ENCODE measurements at places on chromosomes 5 and 9.
A peak's percentile ranks its signal among the peaks of the same experiment; 100 is the strongest.

GRCh38 chr9:34976441-34976840, 13.1 kb upstream of the DNAJB5 start:
- DNase-seq: no peak

GRCh38 chr9:121660367-121660766, 8.9 kb downstream of the DAB2IP start:
- DNase-seq: no peak

DNA sequence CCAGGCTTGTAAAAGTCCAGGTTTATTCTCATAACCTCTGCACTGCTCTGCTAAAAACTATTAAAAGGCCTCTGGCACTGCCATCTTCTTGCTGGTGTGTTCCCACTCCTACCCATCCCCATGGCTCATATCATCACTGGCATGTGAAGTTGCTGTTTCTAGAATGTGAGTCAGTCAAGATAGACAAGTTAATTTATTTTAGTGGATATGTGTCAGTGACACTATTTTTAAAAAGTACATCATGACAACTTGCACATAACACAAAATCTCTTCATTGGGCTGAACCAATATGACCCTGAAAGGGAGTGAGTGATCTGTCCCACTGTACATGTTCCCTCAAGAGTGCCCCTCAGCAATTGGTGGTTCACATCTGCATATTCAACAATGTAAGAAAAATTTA, 299.7 kb downstream of the NFIB start:
- no peak for DNase-seq

DNA sequence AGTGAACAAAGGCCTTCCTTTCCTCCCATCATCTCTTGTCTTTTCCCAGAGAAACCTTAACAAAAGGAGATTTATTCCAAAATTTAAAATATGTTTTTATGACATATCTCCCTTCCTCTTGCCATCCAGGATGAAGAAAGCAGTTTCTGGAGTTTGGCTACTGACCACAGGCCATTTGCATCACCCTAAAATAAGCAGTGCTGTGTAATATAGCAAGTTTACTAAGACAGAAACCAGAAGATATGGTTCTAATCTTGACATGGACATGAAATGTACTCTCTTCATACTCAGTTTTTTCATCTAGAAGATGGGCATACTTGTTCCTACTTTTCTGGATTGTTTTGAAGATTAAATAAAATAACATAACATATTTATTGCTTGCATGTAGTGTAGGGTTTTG, 50.2 kb upstream of the ZFAND5 start:
- no peak for DNase-seq

DNA sequence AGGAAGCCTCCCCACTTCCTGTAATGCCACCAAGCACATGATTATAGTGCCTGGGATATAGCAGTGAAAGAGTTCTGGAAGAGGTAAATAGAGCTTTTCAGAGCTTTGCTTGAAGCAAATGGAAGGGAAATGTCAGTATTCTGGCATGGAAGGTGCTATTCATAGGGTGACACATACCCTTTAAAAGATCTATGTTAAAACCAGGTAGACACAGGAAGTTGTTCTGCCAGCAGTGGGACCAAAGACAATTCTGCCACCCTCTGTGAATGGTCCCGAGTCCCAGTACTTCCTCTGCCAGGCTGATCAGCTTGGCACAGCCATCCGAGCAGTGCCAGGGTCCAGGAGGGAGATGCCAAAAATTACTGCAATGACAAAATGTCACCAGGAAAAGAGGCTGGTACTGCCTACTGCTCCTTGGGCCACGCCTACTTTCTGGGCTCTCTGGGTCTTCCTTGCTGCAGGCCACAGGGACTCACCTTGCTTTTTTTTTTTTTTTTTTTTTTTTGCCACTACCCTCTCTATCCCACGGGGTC, 26.7 kb downstream of the GARNL3 start:
- no peak for DNase-seq

DNA sequence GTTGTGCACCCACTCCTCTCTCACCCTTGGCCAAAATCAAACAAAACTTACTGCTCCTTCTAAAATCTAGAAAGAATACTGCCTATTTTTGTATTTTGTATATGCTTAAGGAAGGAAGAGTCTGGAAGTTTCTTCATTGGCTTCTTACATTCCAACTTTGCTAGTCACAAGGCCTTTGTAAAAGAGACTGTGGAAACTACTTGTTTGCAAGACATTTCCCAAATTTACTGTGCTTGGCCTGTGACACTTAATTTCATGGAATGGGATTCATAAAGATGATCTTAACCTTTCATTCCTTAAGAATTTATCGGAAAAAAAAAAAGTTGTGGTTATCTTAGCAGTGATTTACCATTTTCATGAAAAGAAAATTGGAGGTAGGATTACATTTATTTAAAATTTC, 208.9 kb downstream of the VPS13A start:
- peak; percentile 82 for DNase-seq

GRCh38 chr9:107627781-107628180, 138.2 kb upstream of the KLF4 start:
- no peak for DNase-seq

DNA sequence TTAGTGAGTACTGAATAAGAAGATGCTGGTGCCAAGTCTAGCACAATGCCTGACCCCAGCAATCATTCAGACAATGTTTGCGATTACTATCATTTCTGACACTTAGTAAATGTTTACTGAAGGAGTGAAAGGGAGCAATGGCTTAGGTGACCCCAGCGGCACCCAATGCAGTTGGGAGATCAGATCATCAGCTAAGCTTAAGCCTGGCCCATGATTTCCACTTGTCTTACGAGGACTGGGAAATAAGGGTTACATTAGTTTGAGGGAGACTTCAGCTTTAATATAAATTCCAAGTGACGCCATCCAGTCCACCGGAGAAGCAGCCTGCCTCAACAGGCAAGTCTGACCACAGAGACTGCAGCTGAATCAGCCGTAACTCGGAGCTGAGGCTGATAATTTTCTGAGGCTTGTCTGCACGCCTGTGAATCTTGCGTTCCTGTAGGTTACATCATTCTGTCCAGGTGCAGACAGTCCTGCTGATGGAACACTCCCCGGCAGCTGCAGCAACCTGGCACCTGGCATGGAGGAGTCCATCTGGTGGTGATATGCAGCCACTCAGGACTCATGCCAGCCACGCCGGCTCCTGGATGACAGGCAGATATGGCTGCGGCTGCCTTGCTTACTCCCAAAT, 34.9 kb upstream of the FGF1 start:
- no peak for DNase-seq

DNA sequence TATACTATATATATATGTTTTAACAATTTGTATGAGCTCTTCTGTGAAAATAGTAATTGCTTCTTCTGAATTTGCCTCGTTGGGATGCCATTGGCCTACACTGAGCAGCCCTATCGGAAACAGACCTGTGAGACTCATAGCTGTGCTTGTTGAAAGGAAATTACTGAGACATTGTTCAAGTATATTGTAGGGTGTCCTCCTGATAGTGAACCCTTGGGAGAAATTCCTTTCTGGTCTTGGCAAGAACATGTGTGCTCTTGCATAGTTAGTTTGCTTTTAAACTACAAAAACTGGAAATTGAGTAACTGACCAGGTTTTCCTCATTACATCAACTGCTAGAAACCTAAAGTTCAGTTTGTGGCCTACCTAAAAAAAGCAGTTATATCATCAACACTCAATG, 160.9 kb downstream of the LURAP1L start:
- DNase-seq: peak; percentile 83

GRCh38 chr5:174725261-174725990, 1.0 kb downstream of the MSX2 start:
- no peak for DNase-seq

DNA sequence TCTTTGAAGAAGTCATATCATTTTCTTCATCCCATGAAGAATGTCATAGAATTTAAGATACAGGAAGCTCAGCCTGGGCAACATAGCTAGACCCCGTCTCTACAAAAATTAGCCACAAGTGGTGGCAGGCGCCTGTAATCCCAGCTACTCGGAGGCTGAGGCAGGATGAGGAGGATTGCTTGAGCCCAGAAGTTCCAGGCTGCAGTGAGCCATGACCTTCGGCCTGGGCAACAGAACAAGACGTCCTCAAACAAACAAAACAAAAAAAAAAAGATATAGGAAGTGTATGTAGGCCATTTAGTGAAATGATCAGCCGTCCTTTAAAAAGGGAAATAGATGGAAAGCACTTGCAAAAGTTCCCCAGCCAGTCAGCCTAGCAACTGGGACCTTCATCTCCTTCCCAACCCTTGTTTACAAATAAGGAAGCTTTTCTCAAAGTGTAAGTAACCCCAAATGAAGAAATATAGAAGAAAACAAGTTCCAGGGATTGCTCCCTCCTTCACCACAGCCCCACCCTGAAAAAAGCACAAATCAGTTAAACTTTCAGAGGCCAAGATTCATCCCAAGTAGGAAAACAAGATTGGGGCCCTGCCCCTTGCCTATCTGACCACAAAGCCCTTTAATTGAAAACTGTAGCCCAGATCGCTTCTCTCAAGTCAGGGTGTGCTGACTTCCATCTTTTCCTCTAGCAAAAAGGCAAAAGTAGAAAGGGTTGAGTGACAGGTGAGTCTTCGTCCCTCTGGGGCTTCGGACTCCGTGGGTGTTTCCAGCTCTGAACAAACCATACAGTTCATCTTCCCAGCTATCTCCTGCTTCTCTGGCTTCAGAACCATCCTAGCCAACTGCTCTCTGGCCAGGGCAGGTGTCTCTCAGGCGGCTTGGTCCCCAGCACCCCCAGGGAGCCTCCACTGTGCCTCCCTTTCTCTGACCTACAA, 1.2 kb downstream of the SLC31A2 start:
- peak; percentile 9 for DNase-seq

GRCh38 chr5:153404747-153405146, 85.7 kb upstream of the GRIA1 start:
- DNase-seq: no peak

DNA sequence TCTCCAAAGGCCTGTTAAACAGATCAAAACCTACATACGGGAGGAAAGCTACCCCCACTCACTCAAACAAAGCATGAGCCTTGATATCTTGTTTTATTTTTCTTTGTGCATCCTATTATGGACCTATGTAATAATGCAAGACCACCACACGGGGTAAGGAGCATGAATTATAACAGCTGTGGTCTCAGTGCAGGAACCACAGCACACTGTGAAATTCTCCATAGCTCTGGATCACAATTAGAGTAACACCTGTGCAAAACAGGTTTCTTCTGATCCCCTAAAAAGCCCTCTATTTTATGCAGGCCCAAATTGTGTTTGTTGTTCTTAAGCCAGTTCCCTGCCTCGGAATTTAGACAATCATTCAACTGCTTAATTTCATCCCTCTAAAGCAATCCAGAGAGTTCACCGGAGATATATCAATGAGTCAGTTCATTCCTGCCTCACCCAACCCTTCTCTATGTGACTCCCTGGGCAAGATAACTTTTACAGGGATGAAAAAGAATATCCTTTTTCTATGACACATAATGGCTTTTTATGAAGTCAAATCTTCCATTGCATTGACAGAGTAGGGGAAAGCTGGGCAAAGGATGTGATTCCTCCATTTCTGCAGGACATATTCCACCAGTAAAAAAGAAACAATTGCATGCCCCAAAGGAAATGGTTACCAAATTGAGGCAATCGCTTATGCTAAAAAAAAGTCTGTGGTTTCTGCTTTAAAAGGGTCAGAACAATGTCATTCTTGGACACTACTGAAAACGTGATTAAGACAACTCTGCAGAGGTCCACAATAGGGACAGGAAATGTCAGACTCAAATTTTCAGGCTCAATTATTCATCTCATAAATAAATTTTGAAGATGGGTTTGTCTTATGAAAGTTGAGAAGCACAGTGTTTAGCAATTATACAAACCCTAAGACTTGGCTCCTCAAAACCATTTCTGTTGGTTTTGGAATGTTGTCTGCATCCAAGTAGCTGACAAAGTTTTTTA, 41.6 kb upstream of the FST start:
- peak; percentile 87 for DNase-seq

- peak; percentile 89 for DNase-seq
These were observed 34.4 kb downstream of the MAP1B start for GRCh38 chr5:72141440-72142355.

DNA sequence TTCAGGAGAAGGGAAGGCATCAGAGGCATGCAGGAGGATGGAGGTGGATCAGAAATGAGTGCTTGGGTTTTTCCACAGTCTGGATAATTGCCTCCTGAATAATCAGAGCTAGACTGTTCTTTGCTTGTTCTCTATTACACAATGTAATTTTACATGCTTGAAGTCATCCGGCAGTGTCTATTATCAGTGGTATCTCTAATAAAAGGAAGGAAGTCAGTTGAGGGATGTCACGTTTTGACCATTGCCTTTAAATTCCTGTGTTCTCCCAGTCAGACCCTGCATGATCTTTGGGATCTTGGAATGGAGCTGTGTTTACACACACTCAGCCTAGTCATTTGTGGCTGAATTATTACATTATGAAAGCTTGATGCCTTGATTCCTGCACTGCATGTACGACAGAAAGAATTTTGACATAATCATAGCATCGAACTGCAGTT, 91.0 kb downstream of the PDE8B start:
- DNase-seq: peak; percentile 86

GRCh38 chr9:85331626-85332025, 410.1 kb downstream of the AGTPBP1 start:
- DNase-seq: no peak

- DNase-seq: no peak
These were observed 203.1 kb downstream of the FSTL4 start for GRCh38 chr5:133409210-133409674.

DNA sequence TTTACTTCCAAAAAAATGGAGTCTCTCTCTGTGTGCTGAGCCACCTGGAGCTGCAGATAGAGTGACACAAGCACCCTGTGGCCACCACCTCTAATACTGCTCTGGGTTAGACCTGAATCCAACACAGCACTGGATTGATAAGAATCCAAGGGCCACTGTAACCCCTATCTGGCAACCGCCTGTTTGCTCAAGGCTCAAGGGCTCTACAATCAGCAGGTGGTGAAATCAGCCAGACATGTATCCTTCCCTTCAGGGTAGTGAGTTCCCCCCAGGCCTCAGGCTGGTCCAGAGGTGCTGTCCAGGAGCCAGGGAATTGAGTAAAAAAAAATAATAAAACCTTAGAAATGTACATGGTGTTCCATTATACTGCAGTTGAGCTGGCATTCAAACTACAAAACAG, 509.0 kb downstream of the KIF4B start:
- DNase-seq: no peak

DNA sequence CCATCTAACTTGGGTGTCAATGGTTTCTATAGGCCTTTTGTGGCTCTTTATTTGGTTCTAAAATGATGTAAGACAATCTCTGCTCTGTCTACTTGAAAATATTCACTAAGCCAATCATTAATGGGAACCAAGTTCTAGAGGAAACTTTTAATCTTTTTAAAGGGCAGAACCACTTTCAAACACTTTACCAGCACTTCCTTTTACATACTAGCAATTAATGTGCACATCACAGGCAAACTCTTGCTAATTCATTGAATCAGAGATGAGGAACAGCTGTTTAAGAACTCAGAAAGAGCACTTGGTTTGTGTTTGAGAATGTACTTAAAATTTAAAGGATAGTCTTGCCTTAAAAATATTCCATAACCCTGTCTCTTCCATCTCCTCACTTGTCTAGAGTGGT, 83.4 kb downstream of the PAPPA start:
- no peak for DNase-seq

DNA sequence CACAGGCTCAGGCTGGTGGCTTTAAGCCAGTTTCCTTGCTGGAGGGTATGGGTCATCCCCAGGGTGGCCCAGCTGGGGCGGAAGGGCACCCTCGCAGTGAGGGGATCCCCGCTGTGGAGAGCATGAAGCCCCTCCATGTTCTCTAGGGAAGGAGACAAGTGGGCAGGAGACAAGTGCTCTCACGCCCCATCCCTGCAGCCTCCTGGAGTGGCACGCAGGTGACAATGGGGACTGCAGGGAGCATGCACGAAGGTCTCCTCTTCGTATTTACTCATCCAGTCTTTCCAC, 83.3 kb downstream of the GTF3C4 start:
- DNase-seq: no peak

GRCh38 chr9:23622396-23622795, 203.6 kb downstream of the ELAVL2 start:
- no peak for DNase-seq

GRCh38 chr9:136051837-136052471, 43.1 kb downstream of the NACC2 start:
- DNase-seq: peak; percentile 97

All from AG10803 (cell line).